K562 (cell line): ENCODE measurements at places on chromosomes 2 and 18. TPM values are rescaled to one million over a fixed set of nuclear protein-coding genes. Genes with fewer than 3 reads are reported as not detected.

- DNase-seq = no peak
Measured at GRCh38 chr2:230870544-230871360, 6.0 kb downstream of the ITM2C start.

GRCh38 chr2:113174376-113174750 is 592 bp downstream of the PSD4 start:
- DNase-seq = peak; percentile 55

GRCh38 chr2:82027921-82028615 is 1723.5 kb upstream of the LRRTM1 start:
- no peak for DNase-seq

DNA sequence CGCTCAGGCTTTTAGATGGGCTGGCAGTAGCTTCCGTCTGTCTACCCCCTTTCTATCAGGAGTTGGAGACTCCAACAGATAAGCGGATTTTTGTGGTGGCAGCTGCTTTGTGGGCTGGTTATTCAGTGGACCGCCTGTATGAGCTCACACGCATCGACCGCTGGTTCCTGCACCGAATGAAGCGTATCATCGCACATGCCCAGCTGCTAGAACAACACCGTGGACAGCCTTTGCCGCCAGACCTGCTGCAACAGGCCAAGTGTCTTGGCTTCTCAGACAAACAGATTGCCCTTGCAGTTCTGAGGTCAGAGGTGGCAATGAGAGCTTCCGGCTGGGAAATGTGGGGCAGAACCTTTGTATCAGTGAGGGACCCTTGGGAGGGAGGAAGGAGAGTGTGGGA is 14.8 kb downstream of the CAD start:
- DNase-seq = no peak

DNA sequence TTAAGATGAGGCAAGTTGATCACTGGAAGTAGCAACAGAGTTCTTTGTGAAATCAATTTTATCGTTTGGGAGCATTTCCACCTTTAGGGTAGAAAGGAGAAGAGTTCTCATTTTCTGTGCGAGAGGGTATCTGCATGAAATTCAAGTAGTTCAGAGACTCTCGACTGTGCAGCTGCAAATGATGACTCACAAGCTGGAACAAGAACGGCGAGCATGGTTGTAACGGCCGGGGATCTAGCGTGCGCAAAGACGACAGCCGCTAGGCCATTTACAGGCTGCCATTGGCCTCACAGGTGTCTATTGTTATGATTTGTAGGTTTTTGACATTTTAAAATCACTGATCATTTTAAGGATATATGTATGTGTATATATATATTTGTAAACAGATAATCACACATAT is 5.2 kb downstream of the KLHL29 start:
- DNase-seq = no peak

Gene VWC2L
- total RNA-seq = not detected in 2 replicates

Gene FZD7
- 1.9 and 2.4 TPM in 2 replicates for total RNA-seq
